ENCODE measurements at places on chromosomes 2 and 18.

DNA sequence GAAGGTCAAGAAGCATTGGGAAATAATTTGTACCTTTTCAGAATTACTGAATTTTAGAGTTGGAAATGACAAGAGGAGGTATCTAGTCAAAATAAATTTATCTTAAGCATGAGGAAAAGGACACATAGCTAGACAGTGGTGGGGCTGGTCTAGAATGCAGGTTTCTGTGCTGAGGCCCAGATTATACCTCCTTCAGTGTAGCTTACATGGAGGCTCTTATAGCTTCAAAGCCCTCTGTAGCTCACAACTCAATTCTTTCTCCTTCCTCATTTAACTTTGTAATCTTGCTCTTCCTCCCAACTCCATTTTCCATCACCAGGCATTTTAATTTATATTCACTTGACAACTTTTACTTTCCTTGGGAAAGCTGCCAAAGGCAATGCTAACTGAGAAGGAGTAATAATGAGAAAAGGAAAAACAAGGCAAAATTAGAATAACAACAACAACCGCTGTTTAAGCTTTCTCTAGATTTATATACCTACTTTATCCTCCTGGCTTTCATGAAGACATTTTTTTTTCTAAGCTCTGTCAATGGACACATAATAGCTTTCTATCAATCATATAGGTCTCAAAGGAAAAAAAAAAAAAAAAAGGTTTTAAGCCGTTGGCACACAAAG is 58.5 kb downstream of the CLHC1 start:
- no peak for DNase-seq

GRCh38 chr2:53312721-53313120 is 454.9 kb upstream of the CHAC2 start:
- DNase-seq: no peak

DNA sequence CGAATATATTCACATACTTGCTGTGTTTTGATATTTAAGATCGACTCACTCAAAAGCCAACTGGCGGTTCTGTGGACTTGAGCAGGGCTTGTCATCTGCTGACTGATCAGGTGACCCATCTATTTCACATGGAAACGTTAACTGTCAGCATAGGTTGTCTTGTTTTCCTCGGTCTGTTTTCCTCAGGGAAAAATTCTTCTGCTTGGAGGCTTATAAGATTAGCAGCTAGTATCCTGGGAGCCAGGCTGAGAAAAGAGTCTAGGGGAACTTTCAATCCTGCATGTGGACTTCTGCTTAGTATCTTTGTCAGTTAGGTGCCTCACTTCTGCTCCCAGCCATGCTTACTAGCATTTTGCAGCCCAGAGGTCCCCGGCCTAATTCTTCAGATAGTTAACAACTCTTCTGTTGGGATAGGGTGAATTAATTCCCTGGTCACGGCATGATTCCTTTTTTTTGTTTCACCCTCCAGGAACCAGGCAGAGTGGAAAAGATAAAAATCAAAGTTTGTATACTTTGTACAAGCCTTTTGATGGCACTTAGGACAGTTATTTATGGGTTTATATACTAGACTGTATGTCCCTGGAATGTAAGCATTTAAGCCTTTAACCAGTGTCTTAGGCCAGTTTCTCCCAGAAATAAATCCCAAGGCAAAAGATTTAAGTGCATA is 226.0 kb downstream of the GULP1 start:
- no peak for DNase-seq

DNA sequence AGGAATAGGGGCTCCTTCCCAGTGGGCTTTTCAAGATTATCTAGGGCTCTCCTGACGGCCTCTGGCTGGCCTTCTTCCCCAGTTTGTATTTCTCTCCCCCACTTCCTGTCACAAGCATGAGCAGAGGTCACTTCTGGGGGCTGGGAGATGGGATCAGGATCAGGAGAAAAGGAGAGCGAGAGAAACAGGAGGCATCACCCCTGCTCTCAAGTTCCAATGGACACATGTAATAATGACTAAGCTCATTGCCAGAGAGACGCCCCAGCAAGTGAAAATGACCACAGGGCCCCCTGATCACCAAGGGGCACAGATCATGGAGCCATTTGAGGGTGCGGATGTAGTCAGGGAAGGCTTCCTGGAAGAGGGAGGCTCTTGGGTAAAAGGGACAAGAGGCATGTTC is 92.1 kb downstream of the SMAD7 start:
- no peak for DNase-seq

DNA sequence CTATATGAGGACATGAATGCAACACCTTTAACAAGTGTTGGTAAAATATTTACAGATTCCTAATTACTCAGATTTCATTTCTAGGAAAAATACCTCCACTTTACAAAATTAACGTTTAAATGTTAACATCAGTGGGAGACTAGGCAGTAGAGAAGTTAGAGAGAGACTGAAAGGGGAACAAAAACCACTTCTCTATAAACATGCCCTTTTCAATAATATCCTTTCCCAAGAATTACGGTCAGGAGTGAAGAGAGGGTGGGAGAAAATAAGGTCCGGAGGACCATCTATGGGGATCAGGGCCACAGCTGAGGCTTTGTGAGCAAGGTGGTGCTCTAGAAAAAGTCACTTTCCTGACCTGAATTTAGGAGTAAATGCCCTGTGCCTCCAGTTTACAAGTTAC is 65.3 kb upstream of the WIPF1 start:
- no peak for DNase-seq

DNA sequence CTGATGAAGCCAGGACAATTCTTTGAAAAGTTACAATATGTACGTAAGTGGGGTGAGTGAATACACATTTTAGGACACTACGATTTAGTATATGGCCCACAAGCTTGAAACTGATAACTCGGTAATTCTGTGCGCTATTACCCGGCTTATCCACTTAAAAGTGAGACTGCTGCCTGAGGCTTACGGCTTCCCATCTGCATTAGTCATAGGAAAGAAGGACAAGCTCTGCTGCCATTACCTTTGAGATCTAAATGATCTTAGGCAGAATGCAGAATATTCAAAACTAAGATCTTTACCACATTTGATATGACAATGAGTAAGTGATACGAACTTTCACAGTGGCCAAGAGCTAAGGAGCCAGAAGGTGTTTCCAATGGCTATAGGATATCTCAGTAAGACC is 133.3 kb downstream of the GAREM1 start:
- DNase-seq: no peak

GRCh38 chr18:22191923-22192322 is 22.5 kb downstream of the GATA6 start:
- DNase-seq: no peak

- DNase-seq: no peak
These were observed 22.1 kb downstream of the PTRHD1 start for GRCh38 chr2:24771061-24771460.

DNA sequence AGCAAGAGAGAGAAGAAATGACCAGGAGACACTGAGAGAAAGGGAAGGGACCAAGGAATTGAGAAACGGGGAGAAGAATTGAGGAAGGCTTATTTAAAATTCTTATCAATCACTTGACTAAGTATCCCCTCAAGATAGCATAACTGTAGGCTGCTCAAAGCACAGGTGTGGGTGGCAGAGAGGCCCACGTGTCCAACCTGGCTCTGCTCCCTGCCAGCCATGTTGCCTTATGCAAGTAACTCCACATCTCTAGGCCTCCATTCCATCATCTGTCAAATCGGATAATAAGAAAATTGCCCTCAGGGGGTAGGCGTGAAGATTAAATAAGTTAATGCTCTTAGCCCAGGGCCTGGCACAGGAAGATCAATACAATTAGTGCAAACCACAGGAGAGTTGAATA is 7.4 kb upstream of the NPAS2 start:
- no peak for DNase-seq

DNA sequence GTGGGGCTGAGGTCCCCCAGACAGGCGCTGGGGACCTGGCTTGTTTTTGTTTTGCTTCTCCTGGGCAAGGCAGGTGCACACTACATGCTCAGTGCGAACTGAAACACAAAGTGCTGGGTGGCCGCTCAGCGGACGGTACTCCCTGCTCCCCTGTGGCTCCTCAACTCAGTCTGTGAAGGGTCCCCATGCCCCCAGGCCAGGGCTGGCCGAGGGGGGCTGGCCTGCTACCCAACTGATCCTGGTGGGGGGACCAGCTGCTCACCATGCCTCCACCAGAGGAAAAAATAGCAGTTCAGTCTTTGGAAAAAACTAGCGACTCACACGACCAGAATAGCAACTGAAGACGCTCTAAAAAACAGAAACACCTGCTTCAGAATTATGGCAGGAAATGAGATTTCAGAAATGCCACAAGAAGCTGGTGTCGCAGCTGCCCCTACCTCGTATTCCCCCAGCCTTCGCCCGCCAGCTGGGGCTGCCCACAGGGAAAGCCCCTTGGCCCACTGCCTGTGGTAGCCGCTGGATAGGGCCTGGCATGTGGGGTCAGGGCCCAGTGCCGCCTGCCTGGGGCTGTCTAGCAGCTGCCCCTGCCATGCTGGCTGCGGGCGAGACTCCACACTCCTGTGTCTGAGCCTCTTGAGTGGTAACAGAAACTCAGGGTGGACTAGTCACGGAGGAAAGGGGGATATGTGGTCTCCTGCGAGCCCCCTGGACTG is 43.7 kb downstream of the MEX3C start:
- no peak for DNase-seq

DNA sequence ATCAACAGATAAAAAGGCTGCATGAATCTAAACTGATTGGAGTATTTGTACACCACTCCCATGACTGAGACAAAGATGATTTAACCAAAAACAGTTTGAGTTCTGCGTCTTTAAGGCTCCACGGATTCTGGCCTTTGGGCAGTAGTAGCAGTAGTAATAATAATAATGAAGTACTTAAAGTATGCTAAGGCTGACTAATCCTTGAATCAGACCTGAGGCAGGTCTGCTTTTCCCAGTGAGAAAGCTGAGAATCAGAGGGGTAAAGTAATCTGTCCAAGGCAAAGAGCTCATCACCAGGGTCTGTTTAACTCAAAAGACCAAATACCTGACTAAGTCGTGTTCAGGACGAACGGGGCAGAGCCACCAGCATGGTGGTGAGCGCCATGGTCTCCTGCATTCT is 61.4 kb downstream of the ID2 start:
- DNase-seq: no peak

GRCh38 chr2:181770150-181770549 is 89.8 kb upstream of the NEUROD1 start:
- DNase-seq: no peak

DNA sequence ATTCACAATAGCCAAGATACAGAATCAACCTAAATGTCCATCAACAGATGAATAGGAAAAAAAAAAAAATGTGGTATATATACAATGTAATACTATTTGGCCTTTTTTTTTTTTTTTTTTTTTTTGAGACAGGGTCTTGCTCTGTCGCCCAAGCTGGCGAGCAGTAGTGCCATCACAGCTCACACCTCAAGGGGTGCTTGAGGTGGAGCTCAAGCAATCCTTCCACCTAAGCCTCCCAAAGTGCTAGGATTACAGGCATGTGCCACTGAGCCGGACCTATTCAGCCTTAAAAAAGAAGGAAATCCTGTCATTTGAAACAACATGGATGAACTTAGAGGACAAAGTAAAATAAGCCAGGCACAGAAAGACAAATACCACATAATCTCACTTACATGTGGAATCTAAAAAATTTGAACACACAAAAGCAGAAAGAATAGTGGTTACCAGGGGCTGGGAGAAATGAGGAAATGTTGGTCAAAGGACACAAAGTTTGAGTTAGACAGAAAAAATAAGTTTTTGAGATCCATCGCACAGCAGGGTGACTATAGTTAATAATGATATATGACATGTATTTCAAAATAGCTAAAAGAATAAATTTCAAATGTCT is 26.0 kb downstream of the TLK1 start:
- peak; percentile 45 for DNase-seq

GRCh38 chr2:112768432-112768831 is 4.0 kb upstream of the CKAP2L start:
- no peak for DNase-seq

- peak; percentile 77 for DNase-seq
These were observed 36.1 kb upstream of the GPD2 start for GRCh38 chr2:156399950-156400705.

GRCh38 chr18:22831441-22831904 is 101.7 kb upstream of the RBBP8 start:
- DNase-seq: peak; percentile 20
